ENCODE measurements at places on chromosomes 5 and 9. TPM values are rescaled to one million over a fixed set of nuclear protein-coding genes. Genes with fewer than 3 reads are reported as not detected.

ASPN gene
- not detected for total RNA-seq

LCN12 gene
- total RNA-seq: 2.9 TPM

C9orf43 gene
- 0.40 TPM for total RNA-seq

IRX1 gene
- not detected for total RNA-seq

FGF10 gene
- total RNA-seq: not detected

SPAAR gene
- total RNA-seq: not detected

SARDH gene
- total RNA-seq: 0.88 TPM

TERT gene
- 2.2 TPM for total RNA-seq

NRG2 gene
- not detected for total RNA-seq

ACSL6 gene
- 11.5 TPM for total RNA-seq

NPR2 gene
- 8.5 TPM for total RNA-seq

N4BP3 gene
- 4.3 TPM for total RNA-seq

SGCD gene
- total RNA-seq: not detected

ABLIM3 gene
- total RNA-seq: 0.38 TPM

DDX4 gene
- 0.50 TPM for total RNA-seq

STPG3 gene
- not detected for total RNA-seq

DNA sequence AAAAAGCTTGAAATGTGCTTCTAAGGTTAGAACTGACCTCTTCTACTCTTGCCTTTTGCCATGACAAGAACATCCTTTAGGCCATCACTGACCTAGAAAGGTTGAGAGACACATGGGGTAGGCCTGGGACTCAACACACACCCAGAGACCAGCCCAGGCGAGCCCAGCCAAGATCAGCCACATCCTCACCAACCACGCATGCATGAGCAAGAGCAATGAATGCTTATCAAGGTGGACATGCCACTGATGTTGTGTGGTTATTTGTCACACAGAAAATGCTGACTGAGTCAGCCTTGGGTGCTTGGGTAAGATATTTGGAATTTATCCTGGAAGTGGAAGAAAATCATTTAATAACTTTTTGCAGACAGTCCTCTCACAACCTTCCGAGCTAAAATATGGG is 39.4 kb downstream of the SMIM23 start:
- DNase-seq: no peak

DNA sequence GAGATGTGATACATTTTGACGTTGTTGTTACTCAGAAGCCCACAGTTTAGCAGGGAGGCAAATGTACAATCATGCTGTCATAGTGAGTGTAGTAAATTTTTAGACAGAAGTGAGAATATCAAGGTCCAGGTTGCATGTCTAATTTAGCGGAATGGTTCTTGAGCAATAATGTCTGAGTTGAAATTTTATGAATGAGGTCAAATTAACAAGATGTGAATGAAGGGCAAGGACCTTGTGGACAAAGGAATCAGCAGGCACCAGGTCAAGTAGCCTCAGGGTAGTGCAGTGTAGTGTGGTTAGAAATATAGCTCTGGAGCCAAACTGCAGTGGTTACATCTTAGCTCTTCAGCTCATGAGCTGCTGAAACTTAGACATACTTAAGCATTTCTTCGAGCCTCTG is 36.2 kb downstream of the TNFSF8 start:
- no peak for DNase-seq

GRCh38 chr5:163399923-163400322 is 37.5 kb upstream of the CCNG1 start:
- DNase-seq: no peak

DNA sequence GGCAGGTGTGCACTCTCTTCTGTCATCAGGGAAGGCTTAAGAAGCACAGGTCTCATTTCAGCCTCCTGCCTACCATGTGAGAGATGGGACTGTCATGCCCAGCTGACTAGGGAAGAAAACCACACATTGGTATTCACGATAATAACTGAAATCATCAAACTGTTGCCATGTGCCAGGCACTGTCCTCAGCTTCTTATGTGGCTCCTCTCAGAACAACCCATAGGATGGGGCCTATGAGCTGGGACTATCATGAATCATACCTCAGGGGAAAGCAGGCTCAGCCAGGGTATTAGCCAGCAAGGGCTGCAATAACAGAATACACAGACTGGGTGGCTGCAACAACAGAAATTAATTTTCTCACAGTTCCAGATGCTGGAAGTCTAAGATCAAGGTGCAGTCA is 3.3 kb downstream of the AFAP1L1 start:
- no peak for DNase-seq

- DNase-seq: no peak
Measured at GRCh38 chr9:127018935-127019334, 103.5 kb downstream of the ANGPTL2 start.

GRCh38 chr5:58444805-58445204 is 15.1 kb downstream of the PLK2 start:
- no peak for DNase-seq

GRCh38 chr9:21560281-21560745 is 78.2 kb upstream of the IFNE start:
- no peak for DNase-seq

- no peak for DNase-seq
Measured at GRCh38 chr5:9932770-9933169, 302.6 kb upstream of the TAS2R1 start.

DNA sequence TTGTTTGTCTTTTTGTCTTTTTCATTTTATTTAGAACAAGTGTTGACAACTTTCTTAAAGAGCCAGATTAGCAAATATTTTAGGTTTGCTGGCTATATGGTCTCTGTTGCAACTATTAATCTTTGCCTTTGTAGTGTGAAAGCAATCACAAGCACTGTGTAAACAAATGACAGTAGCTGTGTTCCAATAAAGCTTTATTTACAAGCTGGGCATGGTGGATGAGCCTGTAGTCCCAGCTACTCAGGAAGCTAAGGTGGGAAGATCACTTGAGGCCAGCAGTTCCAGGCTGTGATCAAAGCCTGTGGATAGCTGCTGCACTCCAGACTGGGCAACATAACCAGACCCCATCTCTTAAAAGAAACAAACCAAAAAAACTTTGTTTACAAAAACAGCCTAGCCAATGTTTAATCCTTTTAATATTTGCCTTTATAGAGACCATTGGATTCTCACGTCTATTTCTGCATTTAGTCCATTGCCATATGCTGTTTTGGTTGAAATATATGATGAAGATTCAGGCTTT is 2.5 kb downstream of the C5orf22 start:
- no peak for DNase-seq

DNA sequence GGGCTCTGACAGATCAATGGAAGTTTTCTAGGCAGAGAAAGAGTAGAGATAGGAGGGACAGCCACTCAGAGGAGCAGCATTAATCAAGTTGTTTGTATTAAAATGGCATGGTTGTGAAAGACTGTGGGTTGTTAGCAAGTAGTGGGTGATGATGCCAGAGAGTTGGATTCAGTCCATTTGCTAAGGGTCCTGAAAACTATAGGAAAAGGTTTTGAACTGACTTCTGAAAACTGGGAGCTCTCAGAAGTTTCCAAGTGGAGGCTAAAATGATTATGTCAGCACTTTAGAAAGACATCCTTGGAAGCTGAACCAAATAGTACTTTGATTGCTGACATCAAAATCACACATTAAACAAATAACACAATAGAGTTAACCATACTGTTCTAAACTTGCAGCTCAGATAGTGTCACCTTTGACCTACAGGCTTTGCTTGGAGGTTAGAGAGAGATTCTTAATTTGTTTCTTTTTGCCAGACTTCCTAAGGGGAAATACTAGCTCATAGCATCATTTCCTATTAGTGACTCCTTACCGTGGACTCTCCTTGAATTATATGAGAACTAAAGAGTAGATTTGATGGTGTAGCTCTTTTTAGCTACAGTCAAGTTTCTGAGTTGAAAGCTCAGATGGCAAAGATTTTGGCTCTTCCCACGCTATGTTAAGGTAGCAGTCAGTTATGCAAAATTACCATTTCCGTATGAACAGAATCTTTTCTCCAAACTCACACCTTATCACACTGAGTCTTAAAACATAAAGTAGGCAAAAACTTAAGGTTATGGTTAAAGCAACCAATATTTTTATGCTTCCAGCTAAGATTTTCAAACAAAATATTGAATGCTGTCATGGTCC is 277.1 kb downstream of the NR3C1 start:
- no peak for DNase-seq

- DNase-seq: no peak
Measured at GRCh38 chr5:12794476-12795332, 890.5 kb upstream of the CTNND2 start.

DNA sequence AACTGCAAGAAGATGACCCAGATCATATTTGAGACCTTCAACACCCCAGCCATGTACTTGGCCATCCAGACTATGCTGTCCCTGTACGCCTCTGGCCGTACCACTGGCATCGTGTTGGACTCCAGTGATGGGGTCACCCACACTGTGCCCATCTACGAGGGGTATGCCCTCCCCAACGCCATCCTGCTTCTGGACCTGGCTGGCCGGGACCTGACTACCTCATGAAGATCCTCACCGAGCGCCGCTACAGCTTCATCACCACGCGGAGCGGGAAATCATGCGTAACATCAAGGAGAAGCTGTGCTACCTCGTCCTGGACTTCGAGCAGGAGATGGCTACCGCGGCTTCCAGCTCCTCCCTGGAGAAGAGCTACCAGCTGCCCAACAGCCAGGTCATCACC is 9.1 kb upstream of the TBCA start:
- DNase-seq: no peak

GRCh38 chr5:159123700-159124099 is 24.0 kb upstream of the EBF1 start:
- no peak for DNase-seq

GRCh38 chr5:128154943-128155342 is 71.4 kb downstream of the SLC12A2 start:
- DNase-seq: no peak

DNA sequence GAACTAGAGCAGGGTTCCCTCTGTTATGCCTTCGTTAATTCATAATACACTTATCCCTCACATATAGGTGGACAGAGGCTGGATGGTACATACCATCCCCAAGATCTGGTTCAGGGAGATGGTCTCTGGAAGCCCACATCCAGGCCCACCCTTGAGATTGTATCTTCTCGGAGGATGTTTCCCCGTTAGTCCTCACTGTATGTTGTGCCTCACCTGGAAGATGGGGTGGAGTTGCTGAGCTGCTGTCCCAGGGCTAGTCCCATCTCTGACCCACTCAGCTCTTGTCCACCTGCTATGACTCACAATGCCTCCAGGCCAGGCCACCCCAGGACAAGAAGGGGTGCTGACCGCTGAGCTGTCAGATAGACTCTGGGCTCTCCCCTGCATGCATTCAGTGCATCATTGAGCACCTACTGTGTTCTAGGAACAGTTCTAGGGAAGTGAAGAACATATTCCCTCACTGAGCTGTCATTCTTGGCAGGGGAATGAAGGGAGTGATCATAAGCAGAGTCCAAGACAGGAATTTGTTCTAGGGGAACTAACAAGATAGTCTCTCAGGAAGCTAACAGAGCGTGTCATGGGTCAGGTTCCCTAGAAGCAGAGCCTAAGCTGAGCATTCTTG is at the start of gene CBY3:
CBY3 (minus strand) TSS at position 255 of the 622 bp plus-strand sequence; CDS start at position 139, 116 bp downstream.
- DNase-seq: no peak

- no peak for DNase-seq
Measured at GRCh38 chr9:78189001-78189400, 46.9 kb upstream of the CEP78 start.

- no peak for DNase-seq
Measured at GRCh38 chr5:96812851-96813250, 5.1 kb upstream of the ERAP1 start.

GRCh38 chr5:158953929-158954534 is 145.7 kb downstream of the EBF1 start:
- no peak for DNase-seq

- no peak for DNase-seq
Measured at GRCh38 chr9:98580956-98581355, 127.8 kb downstream of the GABBR2 start.

DNA sequence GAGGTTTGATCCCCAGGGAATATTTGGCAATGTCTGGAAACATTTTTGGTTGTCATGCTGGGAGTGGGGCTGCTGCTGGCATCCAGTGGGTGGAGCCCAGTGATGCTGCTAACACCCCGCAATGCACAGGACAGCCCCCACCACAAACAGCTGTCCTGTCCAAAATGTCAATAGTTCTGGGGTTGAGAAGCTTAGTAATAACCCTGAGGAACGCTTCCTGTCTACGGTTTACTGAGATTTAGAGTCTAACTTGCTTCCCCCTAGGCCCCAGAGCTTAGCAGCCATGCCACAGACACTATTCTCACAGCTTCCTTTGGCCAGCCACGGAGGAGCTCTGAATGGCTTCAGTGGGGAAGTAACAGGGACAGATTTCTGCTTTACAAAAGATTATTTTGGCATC is 66.5 kb downstream of the MSX2 start:
- no peak for DNase-seq

DNA sequence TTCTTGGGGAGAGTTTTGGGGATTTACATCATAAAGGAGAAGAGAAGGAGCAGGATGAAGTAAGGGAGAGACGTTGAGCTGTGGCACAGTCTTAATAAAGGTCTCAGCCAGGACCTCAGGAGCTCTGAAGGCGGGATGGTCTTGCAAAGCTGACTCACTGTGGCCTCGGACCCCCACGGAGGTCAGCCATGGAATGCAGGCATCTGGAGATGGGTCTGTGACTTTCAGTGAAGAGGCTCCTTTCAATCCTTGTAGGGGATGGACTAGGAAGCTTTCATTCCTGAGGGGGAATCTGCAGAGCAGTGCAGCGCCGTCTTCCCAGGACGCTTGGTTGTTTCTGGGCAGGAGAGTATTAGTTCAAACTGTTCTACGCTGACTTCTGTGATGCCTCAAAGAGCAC is 65.7 kb upstream of the BASP1 start:
- no peak for DNase-seq

DNA sequence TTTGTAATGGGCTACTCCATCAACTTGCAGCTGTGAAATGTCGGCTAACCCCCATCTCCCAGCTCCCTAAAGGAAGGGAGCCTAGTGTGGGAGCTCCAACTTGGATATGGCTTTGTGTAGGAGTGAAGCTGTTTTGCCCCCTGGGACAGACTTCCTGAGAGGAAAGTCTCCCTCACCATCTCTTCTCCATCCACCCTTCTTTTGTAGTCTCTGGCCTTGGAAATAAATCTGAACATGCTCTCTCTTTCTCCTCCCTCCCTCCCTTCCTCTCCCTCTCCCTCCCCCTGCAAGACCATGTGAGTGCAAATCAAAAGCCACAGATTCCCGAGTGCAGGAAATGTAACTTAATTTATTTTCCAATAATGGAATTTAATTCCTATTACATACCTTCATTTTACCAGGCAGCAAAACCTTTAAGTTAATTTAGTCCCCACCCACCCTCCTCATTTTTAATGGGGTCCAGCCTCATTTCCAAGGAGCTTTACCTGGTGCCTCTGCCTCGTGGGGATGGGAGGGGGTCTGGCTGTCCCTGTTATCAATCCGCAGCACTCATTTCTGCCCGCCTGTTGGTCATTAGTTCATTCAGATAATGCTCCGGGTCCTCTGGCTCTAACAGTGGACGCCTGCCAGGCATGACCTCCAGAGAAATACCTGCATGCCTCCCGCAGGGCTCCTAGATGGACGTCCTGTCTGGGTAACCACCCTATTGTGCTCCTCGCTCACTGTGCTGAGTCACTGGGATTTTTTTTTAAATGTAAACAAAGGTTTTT is 122.9 kb upstream of the TAF11L2 start:
- DNase-seq: no peak

Measured in activated CD4-positive, alpha-beta memory T cell treated with anti-CD3 and anti-CD28 coated beads, Interleukin-2, amount 10 ng/mL, durations not matched to agents 7 days and 5 days (primary cell).